ENCODE measurements at places on chromosomes 1 and 21.

GRCh38 chr1:216181590-216181989 lies 241.7 kb downstream of the USH2A start:
- DNase-seq, result no peak

DNA sequence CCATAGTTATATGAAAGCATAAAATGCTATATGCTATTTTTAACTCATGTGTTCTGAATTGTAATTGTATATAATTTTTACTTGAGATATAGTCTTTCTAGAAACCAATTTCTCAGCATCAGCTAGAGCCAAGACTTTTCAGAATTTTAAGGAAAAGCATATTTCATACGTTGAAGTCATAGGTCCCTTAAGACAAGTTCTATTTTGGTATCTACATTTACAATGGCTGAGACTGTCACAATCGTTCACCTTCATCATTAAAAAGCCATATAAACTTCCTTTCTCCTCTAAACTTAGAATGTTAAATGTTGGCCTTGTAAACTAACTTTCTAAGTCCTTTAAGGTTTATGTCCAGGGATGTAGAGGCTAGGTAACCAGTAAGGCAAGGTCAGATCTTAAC lies 104.1 kb downstream of the LRRC40 start:
- no peak for DNase-seq

GRCh38 chr1:30085811-30086770 lies 637.3 kb downstream of the MATN1 start:
- no peak for DNase-seq

DNA sequence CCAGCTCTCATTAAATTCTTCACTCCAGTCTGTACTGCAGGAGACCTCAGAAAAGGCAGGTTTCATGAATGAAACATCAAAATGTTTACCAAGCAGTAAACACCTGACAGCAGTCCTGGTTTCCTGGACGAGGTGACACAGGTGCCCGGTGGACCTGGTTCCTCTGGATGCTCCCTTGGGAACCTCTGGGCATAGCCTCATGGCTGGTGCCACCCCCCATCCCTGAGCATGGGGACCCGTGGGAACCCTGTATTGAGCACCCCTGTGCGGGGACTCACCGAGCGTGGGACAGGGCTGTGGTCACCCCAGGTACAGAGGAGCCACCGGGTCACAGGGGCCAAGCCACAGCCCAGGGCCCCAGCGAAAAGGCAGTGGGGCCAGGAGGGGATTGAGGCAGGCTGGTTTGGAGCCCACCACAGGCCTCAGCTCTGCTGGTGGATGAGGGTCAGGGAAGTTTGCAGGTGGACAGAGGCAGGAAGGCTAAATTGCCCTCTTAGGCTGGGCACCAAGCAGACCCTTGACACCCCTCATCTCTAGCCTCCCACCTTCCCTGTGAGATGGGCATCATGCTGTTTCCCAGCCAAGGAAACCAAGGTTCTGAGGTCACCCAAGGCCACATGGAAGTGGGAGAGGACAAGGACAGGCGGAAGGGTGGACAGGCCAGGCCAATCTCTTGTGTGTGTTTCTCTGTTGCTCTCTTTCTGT lies 158.4 kb downstream of the PTPRU start:
- DNase-seq, result no peak

DNA sequence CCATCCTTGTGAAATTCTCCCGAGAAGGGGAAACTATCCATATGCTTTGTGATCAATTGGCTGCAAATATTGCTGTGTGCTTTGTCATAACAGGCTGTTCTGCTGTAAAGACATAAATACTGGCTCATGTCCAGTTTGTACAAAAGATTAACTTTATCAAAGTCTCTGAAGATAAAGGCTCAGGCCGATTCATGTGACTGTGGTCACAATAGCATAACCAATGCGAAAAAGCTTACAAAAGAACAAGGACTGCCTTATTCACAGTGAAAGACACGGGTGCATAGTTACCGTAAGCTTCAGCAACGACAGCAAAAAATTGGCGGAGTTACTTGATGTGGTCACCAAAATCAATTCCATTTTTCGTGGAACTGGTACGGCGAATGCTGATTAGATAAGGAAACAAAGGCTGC lies 173.6 kb upstream of the CHRM3 start:
- no peak for DNase-seq

- no peak for DNase-seq
These were observed 4.5 kb downstream of the TBX15 start for GRCh38 chr1:118983558-118984041.

DNA sequence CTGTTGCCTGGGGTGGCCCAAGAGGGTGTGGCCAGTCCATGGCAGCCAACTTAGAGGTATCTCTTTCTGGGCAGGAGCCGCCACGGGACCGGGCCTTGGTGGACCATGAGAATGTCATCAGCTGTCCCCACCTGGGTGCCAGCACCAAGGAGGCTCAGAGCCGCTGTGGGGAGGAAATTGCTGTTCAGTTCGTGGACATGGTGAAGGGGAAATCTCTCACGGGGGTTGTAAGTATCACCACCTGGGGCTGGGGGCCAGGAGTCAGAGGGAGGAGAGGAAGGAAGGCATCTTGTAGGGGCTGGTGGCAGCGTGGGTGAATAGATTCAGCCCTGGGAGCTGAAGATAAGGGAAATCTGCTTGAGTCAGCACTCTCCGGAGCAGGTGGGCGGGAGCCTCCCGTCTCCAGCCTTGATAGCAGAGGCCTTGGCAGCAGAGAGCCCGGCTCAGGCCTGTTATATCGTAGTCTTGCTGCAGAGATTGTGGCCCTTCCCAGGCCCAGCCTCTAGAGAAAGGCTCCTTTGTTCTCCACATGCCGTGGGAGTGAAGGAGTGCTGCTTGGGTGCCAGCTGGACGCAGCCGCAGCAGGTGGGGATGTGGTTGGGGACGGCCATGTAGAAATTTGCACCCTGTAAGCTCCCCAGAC lies 25.4 kb downstream of the PHGDH start:
- DNase-seq, result no peak

DNA sequence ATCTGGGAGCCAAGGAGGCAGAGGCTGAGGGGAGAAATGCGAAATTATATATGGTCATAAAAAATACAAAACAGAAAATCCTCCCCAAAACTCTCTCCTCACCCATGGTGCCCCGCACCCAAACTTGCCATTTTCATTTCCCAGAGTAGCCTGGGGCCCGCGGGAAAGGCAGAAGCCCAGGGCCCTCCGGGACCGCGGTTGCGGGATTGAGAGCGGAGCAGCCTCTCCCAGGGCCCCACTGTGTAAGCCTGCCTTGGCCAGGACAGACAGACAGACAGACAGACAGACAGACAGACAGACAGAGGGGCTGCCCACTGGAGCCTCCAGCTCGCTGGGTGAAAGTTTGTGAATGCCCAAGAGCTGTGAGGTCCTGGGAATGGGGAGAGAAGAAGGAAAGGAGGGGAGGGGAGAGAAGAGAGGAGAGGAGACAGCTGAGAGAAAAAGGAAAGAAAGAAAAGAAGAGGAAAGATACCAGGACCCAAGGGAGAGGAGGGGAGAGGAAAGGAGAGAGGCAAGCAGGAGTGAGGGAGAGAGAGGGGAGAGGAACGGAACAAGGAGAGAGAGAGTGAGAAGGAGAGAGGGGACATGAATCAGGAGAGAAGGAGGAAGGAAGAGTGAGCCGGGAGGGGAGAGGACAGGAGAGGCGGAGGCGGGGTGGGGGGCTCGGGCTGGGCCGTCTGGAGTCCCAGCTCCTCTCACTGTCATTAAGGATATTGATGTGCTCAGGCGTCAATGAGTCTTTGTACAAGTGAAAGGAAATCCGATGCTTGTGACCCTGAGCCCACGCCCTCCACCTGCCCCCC lies 69.3 kb upstream of the CASZ1 start:
- no peak for DNase-seq

DNA sequence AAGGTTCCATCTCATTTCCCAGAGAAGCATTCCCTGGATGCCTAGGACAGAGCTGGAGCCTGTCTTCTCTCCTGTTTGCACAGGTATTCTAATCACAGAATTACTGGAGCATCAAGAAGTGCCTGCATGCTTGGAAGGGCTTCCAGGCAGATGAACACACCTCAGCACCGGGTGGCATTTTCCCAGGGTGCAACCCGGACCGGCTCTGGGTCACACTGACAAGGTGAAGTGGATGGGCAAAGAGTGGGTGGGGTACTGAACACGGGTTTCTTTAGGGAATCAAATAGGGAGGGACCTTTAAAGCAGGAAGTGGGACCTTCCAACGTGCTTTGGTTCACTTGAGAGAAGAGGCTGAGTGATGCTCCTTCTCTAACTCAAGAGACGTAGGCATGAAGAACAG lies 7.1 kb upstream of the PEF1 start:
- no peak for DNase-seq

DNA sequence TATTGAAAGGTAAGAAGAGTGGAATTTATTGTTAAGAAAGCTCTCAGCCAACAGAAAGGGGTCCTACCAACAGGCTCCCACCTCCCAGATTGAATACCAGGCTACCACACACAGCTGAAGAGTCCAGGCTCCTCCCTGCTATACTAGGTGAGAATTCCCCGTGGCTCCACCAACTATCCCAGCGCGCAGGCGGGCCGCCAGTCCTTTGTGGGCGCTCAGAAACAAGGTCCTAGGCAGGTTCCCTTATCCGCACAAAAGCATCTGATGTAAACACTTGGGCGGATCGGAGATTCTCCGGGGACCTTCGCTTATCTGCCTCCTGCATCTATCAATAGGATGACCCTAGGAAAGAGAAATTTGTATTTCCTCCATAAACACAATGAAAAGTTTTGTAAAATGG lies 423.9 kb upstream of the ADGRL4 start:
- no peak for DNase-seq
